ENCODE measurements at places on chromosomes 2 and 18.

DNA sequence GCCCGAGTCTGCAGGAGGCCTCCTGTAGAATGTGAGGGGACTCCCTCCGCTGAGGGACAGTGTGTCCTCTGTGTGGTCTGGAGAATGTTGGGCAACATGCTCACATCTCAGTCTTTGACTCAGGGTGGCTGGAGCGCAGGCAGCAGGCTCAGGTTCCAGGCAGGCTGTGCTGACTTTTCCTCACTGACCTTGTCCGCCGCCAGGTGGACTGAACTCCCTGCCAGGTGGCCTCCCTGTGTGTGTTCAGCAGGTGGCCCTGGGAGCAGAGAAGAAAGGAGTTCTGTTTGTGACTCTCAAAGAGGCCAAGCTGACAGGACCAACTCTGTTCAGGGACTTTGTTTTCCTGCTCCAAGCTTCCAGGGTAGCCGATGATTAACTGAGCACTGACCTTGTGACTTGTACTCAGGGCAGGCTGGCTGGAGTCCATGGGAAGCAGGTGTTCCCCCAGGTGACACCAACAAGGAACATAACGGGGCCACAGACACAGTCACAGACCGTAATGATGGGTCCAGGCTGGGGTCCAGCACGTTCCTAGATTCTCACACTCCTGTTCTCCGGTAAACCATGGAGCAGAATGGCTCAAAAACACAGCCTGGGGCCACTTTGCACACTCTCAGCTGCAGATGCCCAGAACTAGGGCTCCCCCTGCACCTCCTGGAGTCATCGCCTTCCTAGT, 439.8 kb downstream of the RNF144A start:
- DNase-seq, result no peak

GRCh38 chr2:63980794-63981193, 38.4 kb downstream of the VPS54 start:
- no peak for DNase-seq

DNA sequence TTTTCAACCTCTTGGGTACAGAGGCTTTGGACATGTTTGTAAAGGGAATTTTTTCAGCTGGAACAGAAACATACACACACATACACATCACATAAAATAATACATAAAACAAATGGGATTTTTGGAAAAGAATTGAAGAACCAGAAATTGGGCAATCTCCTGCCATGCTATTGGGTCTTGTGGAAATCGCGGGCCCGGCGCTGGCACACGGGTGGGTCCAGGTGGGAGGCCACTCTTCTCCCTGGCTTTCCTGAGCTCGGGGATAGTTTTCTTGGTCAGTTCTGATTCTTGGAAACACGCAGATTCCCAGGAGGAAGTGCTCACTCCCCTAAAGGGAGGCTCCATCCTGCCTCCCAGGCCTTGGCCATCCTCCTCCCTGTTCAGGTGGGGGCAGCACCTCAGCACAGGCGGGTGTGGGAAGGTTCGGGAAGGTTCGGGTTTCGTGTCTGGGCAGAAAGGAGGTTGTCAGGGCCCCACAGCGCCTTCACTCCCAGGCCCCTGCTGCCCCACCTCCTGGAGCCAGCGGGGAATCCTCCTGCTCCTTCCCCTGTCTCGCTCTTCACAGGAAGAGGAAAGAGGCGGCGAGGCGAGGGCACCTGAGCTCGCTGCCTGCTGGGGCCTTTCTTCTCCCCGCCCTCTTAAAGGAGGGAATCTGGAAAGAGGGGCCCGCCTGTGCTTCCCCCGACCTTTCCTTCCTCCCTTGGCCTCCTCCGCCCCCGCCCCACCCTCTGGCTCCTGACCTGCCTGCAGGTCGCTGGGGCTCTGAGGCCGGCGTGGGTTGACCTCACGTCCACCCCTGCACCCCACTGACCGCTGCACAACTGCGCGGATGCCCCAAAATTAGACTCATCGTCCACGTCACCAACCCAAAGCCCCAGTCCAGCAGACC, 97.8 kb upstream of the PXDN start:
- DNase-seq, result no peak

- peak; percentile 18 for DNase-seq
Observed at GRCh38 chr2:239264838-239265651, 135.8 kb downstream of the HDAC4 start.

- peak; percentile 28 for DNase-seq
Observed at GRCh38 chr2:237514474-237515130, 27.6 kb downstream of the MLPH start.

- no peak for DNase-seq
Observed at GRCh38 chr18:35328868-35329267, 15.4 kb downstream of the ZNF24 start.

- DNase-seq, result peak; percentile 75
Observed at GRCh38 chr2:71831193-71831577, 316.5 kb downstream of the CYP26B1 start.

DNA sequence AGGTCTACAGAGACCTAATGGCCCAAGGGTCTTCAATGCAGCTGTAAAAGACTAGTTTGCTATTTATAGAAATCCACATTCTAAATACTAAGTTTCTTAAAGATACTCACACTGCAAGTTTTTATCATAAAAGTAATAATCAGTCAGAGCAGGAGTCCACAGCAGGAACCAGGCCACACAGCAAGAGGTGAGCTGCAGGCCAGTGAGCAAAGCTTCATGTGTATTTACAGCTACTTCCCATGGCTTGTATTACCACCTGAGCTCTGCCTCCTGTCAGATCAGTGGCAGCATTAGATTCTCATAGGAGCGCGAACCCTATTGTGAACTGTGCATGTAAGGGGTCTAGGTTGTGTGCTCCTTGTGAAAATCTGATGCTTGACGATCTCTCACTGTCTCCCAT, 6.7 kb upstream of the SCN9A start:
- DNase-seq, result no peak

- DNase-seq, result no peak
Observed at GRCh38 chr18:57426187-57426586, 9.0 kb upstream of the ONECUT2 start.

DNA sequence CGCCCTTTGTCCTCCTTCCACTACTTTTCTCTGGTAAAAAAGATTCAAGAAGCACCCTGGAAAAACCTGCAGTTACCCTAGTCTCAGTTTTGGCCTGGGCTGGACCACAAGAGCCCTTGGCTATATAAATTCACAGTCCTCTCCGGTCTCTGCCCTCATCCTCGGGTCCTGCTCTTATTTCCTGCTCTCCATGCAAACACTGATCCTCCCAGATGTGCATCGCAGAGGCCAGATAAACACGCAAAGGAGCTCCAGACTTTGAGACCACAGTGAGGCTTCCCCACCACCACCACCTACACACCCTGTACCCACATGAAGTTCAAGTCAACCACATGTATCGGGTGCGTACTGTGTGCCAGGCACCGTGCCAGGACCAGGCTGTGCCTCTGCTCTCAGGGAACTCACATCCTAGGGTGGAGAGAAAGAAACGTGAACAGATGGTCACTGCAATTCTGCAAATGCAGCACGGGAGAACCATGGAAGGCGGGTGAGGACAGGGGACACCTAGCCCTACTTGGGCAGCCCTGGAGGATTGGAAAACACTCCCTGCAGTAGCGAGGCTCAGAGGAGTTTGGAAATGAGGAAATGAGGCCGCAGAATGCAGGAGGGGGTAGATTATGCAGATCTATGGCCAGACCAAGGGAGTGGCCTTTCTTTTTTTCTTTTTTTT, 7.4 kb downstream of the CTDSP1 start:
- peak; percentile 80 for DNase-seq

DNA sequence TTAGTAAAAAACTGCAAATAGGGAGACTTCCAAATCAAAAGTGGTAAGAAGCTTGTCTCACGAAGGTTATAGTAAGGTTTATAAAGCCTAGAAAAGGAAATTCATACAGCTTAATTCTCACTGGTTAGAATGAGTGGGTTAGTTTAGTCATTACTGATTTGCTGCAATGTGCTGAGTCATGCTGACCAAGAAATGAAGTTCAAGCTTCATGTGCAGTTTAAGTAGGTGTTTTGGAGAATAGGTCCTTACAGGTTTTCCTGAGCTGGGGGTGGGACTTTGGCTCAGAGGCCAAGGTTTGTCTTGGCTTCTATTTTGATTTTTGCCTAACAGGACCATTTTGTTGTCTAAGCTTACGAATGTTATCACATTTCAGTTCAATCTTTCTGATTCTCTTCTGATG, 15.1 kb downstream of the CLIP4 start:
- peak; percentile 68 for DNase-seq

- DNase-seq, result no peak
Observed at GRCh38 chr18:46461993-46462392, 195.0 kb downstream of the LOXHD1 start.

DNA sequence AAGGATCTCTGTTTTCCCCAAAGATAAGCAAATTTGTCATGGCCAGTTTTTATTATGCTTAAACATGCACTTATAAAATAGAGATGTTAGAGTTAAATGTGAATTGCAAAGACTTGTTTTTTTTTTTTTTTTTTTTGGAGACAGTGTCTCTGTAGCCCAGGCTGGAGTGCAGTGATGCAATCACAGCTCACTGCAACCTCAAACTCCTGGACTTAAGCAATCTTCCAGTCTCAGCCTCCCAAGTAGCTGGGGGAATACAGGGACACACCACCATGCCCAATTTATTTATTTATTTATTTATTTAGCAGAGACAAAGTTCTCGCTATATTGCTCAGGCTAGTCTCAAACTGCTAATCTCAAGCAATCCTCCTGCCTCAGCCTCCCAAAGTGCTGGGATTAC, 15.1 kb downstream of the PHOSPHO2 start:
- no peak for DNase-seq

DNA sequence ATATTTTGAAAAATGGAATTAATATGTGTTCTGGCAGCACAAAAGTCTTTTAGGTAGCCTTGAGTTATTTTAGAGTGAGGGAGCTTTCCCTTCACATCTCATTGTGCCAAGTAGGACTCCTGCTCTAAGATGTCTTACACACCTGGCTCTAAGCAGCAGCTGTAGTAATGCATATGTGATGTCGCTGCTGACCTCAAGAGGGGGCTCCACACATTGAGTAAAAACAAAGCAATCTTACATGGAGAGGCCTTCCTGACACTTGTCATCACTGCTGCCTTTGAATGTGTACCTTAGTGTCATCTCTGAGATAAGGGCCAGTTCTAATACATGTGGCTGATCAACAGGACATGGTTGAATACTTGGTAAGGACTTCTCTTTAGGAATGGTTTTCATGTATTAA, 75.8 kb downstream of the ACTR3 start:
- peak; percentile 39 for DNase-seq

DNA sequence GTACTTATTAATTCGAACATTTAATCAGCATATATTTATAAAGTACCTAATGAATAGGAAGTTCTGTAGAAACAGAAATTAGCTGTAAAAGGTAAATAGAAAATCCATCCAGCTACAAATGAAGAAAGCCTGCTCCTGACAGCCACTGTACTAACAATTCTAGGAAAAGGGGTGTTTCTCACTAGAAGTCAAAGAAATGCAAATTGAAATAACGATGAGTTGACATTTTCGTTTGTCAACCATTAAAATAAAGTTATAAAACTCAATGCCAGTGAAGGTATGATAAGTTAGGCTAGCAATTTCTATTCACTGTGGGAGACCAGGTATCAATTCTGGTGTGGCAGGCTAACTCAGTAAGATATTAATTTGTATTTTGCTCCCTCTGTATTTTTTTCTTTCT, 198.0 kb downstream of the ARL4C start:
- no peak for DNase-seq

- no peak for DNase-seq
Observed at GRCh38 chr2:16363581-16363980, 302.1 kb downstream of the CYRIA start.

- no peak for DNase-seq
Observed at GRCh38 chr2:48169141-48169592, 262.9 kb upstream of the FBXO11 start.

GRCh38 chr2:159077869-159078268, 109.4 kb downstream of the TANC1 start:
- no peak for DNase-seq

DNA sequence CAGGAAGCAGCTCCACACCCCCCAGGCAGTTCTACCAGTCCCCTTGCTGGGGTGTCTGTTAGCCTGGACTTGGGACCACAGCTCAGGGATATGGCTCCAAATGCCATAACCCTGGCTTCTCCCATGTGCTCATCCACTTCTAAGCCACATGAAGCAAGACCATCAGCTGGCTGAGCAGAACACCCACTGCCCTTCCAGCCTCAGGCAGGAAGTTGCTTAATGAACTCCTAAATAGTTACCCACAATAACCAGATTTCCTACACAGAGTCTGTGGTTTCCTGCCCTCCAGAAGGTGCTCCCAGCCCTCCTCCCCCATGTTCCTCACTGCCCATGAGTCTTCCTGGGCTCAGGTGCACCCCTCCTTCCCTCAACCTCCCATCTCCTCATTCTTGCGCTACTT, 98.3 kb upstream of the EPC2 start:
- DNase-seq, result no peak

DNA sequence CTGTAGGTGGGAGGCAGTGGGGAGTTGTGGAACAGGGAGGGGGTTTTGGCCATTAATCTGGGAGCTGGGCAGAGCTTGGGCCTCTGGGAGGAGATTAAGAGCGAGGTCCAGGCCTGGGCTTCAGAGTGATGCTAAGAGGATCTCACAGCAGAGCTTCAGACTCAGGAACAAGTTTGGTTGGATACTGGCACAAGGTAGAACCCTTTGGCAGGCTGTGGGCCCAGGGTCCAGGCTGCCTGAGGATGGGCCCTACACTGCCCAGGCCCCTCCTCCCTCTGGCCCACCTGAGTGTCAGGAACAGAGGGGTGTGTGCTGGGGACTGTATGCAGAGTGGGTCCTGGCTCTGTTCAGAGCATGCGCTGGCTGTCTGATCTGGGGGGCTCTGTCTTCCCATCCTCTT, 334.9 kb downstream of the CYP26B1 start:
- no peak for DNase-seq

GRCh38 chr2:10205162-10205475, 82.6 kb downstream of the RRM2 start:
- DNase-seq, result no peak

DNA sequence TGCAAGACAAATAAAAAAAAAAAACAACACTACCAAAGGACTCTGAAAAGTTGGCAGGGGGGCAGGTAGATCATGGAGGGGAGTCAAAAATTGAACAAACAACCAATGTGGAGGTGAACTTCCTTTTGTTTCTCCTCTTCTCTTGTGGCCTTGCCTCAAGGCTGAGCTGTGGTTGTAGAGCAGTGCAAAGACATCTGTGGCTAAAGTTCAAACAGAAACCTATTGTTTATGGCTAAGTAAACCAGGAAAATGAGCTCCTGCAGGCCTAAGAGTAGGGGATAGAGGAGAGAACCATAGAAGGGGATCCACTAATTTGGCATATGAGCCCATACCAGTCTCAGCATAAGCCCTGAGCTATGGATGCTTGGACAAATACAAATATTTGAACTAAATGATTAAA, 40.2 kb upstream of the EGR4 start:
- no peak for DNase-seq

GRCh38 chr2:20781656-20782265, 41.1 kb downstream of the LDAH start:
- peak; percentile 14 for DNase-seq

GRCh38 chr18:38427234-38427633, 861.6 kb upstream of the CELF4 start:
- DNase-seq, result no peak

DNA sequence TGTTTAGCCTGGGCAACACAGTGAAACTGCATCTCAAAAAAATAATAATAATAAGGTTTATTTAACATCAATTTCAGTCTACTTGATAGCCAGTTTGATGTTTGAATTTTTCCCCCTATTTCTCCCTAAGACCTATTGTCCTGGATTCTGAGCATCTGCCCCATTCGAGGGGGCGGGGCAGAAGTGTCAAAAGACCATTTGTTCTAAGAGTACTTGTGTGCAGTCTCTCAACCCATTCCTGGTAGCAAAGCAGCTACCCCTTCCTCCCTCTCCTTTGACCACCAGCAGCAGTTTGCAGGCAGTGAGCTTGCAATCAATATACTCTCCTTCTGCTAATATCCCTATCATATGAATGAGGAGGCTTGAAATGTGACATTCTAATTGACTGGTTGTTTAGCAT, 71.9 kb downstream of the VWC2L start:
- DNase-seq, result no peak

GRCh38 chr2:90209009-90209408, 1517.5 kb downstream of the RPIA start:
- DNase-seq, result no peak
